Naive thymus-derived CD4-positive, alpha-beta T cell (primary cell): ENCODE measurements at places on chromosomes 2 and 18. TPM values are rescaled to one million over a fixed set of nuclear protein-coding genes. Genes with fewer than 3 reads are reported as not detected.

Gene RAD51AP2
- not detected for polyA plus RNA-seq

DNA sequence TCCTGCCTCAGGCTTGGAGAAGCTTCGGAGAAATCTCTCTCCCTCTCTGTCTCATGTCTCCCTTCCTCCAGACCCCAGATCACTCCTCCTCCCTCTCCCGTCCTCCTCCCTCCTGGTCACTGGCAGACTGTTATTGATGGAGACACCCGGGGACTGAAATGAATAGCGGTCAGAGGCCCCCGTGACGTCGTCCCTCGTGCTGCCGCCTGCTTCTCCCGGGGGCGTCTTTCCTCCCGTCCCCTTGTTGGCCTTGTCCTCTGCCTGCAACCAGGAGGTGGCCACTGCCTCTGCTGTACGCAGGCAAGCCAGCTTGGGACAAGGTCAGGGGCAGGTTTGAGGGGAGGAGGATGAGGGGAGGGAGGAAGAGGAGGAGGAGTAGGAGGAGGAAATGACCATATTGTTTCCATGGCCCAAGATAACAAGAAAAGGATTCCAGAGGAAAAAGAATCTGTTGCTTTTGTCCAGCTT is 78.2 kb downstream of the CELF4 start:
- no peak for DNase-seq

DNA sequence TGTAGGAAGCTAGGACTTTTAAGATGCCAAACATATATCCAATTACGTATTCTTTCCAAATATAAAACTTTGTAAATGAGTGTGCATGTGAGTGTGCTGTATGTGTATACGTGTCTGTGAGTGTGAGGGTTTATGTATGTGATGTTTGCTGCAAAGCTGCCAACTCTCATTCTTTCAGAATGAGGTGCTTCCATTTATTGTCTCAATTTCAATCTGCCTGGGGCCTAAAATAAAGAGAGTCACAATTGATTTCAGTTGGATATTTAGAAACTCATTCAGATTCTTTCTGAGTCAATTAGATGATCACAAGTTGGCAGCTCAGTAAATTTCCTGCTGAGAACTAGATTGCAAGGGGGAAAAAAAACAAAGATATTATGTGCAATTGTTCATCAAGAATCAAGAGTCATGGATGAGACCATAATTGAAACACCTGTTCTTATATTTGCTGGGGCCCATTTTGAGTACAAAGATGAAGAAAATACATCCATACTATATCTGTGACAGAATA is 621.2 kb upstream of the ACVR2A start:
- DNase-seq, result no peak

Gene REG3G
- polyA plus RNA-seq, result not detected

DNA sequence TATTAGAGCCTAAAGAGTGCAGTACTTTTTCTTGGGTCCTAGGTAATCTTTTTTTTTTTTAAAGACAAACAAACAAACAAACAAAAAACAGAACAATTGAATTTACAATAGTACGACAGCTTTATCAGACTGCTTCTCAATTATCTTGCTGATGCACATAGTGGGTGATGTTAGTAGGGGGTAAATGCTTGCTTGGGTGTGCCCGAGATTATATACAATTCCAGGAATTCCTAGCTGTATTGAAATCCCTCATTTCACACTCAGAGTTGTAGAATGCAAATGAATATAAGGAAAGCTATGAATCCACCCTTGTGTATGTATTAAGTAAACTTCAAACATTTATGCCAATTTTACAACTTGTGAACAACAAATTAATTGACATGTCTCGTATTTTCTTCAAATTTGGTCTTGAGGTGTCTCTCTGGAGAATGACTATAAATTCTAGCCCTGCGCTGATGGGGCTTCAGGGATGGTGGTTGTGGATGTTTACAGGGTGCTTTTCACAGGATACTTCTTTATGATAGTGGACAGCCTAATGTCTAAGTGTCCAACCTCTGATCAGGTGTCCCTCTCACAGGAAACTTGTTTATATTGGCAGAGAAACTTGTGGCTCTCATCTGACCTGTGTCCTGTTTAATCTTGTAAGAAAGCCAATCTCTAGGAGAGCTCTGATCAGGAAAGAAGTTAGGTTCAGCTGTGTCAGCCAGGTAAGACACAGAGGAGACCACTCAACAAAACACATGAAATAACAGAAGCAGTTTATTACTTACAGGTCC is 61.9 kb upstream of the SLC39A10 start:
- DNase-seq, result no peak

Gene GALNT13
- polyA plus RNA-seq, result not detected

DNA sequence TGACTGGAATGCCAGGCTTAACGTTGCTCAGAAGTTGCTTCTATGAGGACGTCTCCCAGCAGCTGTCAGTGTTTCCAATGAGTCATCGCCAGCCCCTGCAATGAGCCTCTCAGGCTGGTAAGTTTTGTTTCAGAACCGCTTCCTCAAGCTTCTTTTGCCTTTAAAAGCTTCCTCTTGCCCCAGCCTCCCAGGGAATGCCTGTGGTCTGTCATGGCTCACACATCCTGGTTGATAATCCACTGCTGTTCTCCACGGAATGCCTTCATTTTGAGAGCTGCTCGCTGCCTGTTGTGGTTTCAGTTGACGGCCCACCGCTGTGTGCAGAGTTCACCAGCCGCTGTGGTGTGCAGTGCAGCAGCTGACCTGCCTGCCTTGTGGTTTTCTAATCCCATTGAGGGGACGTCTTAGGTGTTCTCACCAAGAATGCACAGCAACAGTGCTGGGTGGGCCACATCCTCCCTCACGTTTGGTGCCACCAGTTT is 96.4 kb downstream of the RTP5 start:
- no peak for DNase-seq

Gene GPR45
- not detected for polyA plus RNA-seq
